ENCODE measurements at places on chromosomes 13 and 19.

- no peak for DNase-seq
Measured at GRCh38 chr13:93158565-93158964, 68.0 kb upstream of the GPC6 start.

- DNase-seq: no peak
Measured at GRCh38 chr13:40933508-40934204, 85.5 kb downstream of the ELF1 start.

- no peak for DNase-seq
Measured at GRCh38 chr13:98279473-98280175, 102.6 kb upstream of the RNF113B start.

- DNase-seq: no peak
Measured at GRCh38 chr13:51057001-51057400, 54.1 kb downstream of the C13orf42 start.

- no peak for DNase-seq
Measured at GRCh38 chr13:110179857-110180147, 127.2 kb downstream of the COL4A1 start.

All from NCI-H446 (cell line).